ENCODE measurements at places on chromosomes 1 and 21.

DNA sequence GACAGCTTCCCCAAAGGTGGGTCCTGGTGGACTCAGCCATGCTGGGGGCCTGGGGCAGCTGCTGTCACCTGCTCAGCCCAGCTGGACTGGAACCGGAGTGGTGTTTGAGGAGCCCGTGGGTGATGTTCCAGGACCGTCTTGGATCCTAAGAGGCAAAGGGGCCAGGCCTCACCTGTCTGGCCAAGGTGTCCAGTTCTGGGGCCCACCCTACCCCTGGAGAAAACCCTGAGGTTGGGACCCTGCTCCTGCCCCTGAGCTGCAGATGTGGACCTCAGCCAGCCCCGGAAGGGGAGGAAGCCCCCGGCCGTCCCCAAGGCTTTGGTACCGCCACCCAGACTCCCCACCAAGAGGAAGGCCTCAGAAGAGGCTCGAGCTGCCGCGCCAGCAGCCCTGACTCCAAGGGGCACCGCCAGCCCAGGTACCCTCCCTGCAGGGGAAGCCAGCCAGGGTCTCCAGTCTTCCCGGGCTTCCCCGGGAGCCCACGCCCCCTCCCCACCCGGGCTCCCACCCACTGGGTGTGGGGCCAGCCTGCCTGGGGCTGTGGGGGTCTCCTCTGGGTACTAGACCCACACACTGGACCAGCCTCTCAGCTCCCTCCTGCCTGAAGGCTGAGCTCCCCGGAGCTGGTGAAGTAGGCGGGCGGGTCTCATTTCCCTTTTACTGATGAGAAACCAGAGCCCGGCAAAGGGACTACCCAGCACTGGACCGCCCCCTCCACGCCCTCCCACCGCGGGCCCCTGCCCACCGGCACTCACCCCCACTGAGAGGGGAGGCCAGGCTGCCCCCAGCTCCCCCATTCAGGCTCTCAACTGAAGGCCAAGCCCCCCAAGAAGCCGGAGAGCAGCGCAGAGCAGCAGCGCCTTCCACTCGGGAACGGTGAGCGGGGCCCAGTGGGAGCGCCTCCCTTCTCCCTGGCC, 1.3 kb downstream of the AIRE start:
- H3K36me3 ChIP-seq, result no peaks in the 10 kb centered on the region
- no peaks in the 10 kb centered on the region for H3K4me1 ChIP-seq
- DNase-seq, result no peak
- no peaks in the 10 kb centered on the region for H3K27me3 ChIP-seq

DNA sequence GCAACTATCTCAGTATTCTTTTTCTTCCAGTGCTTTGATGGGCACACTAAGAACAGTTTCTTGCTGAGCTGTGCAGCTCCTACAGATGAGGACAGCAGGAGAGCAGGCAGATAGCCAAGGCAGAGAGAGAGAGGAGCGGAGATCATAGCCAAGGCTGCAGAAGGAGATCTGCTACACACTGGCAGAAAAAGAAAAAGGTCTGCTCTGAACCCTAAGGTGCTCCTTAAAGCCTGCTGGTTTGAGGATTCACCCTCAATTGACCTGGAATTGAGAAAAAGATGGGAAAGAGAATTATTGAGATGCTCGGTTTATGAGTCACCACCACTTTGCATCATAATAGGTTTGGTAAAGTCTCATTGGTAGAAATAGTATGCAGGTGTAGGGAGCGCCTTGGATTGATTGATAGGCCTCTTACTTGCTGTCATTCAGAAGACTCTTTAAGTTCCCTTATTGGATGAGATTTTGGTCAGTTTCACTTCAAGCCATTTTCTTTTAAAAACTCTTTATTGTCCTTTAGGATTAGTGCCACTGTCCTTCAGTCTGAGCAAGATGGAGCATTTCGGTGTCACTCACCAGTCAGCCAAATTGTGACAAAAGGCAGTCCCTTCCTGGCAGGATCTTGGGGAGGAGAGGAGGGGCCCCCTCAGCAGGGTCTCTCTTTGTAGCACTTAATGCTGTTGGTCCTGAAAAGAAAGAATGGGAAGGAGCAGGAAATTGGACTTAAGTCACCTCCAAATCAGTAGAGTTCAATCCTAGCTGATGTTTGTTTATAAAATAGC, 685.0 kb downstream of the ADGRL2 start:
- DNase-seq, result no peak
- H3K4me1 ChIP-seq, result peaks cover 12% of the 10 kb centered on the region
- no peaks in the 10 kb centered on the region for H3K27me3 ChIP-seq
- no peak overlapping the region for H3K27ac ChIP-seq
- no peak overlapping the region for H3K4me3 ChIP-seq

DNA sequence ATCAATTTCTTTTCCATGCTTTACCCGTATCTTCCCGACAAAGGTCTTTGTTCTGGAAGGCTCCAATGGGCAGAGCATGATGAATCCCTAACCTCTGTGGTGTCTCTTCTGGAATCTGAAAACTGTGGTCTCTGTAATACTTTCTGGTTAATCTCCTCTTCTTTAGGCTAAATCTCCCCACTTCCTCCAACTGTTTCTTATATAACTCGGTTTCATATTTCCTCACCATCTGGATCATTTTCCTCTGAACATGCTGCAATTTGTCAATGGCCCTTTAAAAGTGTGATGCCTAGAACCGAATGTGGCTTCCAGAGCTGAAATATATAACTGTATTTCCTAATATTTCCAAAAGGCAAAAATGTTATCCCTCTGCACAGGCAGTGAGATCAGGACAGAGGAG, 66.1 kb downstream of the ALG14 start:
- no peak overlapping the region for H3K4me3 ChIP-seq
- no peaks in the 10 kb centered on the region for H3K27me3 ChIP-seq
- no peak for DNase-seq
- H3K4me1 ChIP-seq, result no peaks in the 10 kb centered on the region
- H3K36me3 ChIP-seq, result no peaks in the 10 kb centered on the region
- H3K27ac ChIP-seq, result no peak overlapping the region

GRCh38 chr21:45097827-45098387, 23.5 kb downstream of the ADARB1 start:
- H3K27me3 ChIP-seq, result no peaks in the 10 kb centered on the region
- H3K27ac ChIP-seq, result no peak overlapping the region
- no peak for DNase-seq
- H3K4me1 ChIP-seq, result peaks cover 94% of the 10 kb centered on the region

DNA sequence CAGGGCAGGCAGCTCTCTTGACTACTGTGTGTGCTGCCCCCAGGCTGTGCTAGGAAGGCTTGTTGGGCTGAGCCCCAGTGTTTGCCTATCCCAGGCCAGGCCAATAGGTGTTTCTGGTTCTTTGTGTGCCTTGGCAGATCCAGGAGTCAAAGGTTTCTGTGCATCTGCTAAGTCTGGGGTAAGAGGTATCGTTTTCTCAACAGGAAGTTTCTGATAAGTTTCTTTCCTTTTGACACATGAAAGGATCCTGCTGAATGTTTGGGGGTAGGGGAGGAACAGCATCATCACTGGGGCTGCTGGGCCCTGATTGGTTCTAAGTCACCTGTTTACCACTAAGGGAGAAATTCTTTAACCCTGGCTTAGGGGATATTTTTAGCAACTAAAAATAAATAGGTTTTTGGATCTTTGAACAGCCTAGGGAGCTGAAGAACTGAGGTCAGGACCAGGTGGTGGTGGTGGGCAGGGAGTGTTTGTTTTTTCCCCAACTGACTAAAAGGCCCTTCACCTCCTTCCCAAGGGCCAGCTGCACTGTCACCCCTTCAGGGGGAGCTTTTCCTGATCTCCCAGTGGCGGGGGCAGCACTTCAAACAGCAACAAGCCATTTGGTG, 85.1 kb downstream of the KCNN3 start:
- H3K4me3 ChIP-seq, result no peak overlapping the region
- no peak overlapping the region for H3K27ac ChIP-seq
- H3K27me3 ChIP-seq, result no peaks in the 10 kb centered on the region
- peak; percentile 63 for DNase-seq

DNA sequence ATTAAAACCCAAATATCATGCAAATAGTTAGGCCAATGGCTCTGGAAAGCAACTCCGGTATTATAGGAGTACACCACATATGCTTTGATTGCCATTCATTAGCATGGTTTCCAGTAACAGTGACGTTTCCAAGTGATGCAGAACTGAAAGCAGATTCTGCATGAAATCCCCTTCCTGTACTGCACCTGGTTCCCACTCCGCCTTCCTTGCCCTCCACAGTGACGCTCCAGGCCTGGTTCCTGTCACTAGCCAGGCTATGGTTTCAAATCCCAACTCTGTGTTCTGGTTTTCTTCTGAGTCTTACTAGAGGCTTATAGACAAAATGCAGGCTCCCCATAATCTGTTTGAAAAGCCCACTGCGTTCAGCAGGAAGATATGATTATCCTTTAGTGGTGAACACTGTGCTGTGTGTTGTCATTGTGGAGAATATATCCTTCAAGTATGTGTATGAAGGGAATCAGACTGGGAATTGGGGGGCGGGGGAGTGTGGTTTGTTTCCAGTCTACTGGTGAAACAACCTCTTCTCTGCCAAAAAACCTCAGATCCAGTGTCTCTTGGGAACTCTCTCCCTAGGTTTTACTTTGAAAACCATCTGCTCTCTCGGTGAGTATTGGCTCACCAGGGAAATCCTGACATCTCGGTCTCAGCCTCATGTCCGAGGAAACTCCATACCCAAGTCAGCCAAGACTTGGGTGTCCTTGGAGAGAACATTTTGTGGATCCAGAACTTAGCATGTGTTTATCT, 78.7 kb downstream of the TYW3 start:
- H3K4me3 ChIP-seq, result no peak overlapping the region
- H3K4me1 ChIP-seq, result no peaks in the 10 kb centered on the region
- DNase-seq, result no peak

- H3K27me3 ChIP-seq, result no peaks in the 10 kb centered on the region
- H3K27ac ChIP-seq, result peak overlapping the region; percentile 45
- H3K4me1 ChIP-seq, result no peaks in the 10 kb centered on the region
- no peak for DNase-seq
- H3K4me3 ChIP-seq, result no peak overlapping the region
- H3K36me3 ChIP-seq, result peaks cover 6% of the 10 kb centered on the region
These were observed 8.1 kb upstream of the ADCY10 start for GRCh38 chr1:167922023-167922422.

- H3K4me3 ChIP-seq, result no peak overlapping the region
- no peaks in the 10 kb centered on the region for H3K4me1 ChIP-seq
- no peaks in the 10 kb centered on the region for H3K27me3 ChIP-seq
- H3K36me3 ChIP-seq, result no peaks in the 10 kb centered on the region
- no peak overlapping the region for H3K27ac ChIP-seq
These were observed 11.6 kb upstream of the BSDC1 start for GRCh38 chr1:32405672-32406467.

DNA sequence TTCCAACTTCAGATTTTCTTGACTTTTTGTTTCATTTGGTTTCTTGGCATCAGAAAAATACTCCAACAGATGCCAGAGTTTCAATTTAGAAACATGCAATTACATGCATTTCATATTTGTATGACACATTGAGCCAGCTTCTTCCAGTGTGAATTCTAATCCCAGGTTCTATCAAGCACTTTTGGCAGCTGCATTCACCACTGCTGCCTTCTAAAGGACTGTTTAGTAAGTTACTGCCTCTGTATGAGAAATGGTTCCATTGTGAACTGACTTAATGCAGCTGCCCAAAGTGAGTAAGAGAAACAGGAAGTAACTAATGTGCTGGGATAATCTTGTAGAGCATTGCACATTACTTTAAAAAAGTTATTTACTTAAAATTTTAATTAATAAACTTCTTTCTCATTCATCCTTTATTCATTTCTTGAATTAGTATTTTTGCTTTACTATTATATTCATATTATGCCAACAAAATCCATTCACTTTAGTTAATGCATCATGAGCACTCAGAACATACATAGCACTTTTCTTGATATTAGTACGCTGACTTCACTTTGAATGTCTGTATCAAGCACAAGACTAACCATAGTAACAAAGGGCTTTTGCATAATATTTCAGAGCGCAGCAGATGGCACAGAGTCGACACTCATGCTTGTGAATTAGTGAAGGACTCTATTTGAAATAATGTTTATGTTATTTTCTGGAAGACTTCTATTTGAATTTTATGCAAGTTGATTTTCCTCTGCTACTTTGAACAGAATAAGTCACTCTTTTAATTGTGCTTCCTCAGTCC, 9.8 kb downstream of the RGS18 start:
- no peak overlapping the region for H3K27ac ChIP-seq
- no peaks in the 10 kb centered on the region for H3K4me1 ChIP-seq
- DNase-seq, result no peak
- H3K27me3 ChIP-seq, result no peaks in the 10 kb centered on the region

- no peaks in the 10 kb centered on the region for H3K4me1 ChIP-seq
- no peaks in the 10 kb centered on the region for H3K27me3 ChIP-seq
- DNase-seq, result peak; percentile 78
These were observed 64.0 kb downstream of the SLC19A1 start for GRCh38 chr21:45478115-45478801.

DNA sequence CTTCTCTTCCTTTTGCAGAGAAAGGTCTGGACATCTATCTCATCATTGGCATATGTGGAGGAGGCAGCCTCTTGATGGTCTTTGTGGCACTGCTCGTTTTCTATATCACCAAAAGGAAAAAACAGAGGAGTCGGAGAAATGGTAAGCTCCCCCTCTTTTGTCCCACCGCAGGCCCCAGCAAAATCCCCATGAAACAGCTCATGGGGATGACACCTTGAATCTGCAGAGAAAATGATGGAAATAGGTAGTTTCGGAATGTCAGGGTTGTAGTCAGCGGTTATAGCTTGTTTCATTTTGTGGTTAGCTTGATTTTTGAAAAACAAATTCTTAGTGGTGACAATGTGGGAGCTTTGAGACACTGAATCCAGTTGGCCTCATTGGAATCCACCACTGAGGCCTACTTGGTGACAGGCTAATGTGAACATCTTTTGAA, 10.3 kb downstream of the CD2 start:
- H3K4me1 ChIP-seq, result no peaks in the 10 kb centered on the region
- no peak for DNase-seq
- no peak overlapping the region for H3K4me3 ChIP-seq
- H3K27ac ChIP-seq, result no peak overlapping the region
- H3K27me3 ChIP-seq, result no peaks in the 10 kb centered on the region

GRCh38 chr1:98035602-98036002, 114.8 kb upstream of the DPYD start:
- H3K27me3 ChIP-seq, result no peaks in the 10 kb centered on the region
- no peaks in the 10 kb centered on the region for H3K36me3 ChIP-seq
- no peaks in the 10 kb centered on the region for H3K4me1 ChIP-seq
- no peak overlapping the region for H3K27ac ChIP-seq
- no peak overlapping the region for H3K4me3 ChIP-seq

- peak overlapping the region; percentile 37 for H3K27ac ChIP-seq
- peak; percentile 73 for DNase-seq
- peaks cover 64% of the 10 kb centered on the region for H3K4me1 ChIP-seq
- H3K27me3 ChIP-seq, result no peaks in the 10 kb centered on the region
These were observed 836 bp downstream of the OLFML3 start for GRCh38 chr1:113980110-113980509.

All from right atrium auricular region (tissue), 2 donors.